Activated CD4-positive, alpha-beta T cell treated with anti-CD3 and anti-CD28 coated beads for 24 hours (primary cell): ENCODE measurements at places on chromosomes 4 and X.

DNA sequence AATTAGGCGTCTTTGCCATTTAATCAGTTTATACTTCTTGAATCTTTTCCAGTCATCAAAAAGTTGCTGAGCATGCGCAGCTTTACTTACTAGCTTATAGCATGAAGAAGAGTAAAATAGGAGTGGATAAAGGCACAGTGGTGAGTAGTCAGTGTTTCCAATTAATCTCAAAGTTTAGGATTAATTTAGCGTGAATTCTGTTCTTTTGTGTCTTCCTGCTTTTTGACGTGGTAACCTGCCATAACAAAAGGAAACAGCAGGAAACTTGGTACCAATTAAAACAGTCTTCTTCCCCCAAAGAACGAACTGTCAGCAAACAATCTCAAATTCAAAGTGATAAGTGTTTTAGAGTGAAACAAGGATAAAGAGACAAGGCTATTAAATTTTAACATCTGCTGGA lies 61.9 kb downstream of the TET2 start:
- DNase-seq = no peak

DNA sequence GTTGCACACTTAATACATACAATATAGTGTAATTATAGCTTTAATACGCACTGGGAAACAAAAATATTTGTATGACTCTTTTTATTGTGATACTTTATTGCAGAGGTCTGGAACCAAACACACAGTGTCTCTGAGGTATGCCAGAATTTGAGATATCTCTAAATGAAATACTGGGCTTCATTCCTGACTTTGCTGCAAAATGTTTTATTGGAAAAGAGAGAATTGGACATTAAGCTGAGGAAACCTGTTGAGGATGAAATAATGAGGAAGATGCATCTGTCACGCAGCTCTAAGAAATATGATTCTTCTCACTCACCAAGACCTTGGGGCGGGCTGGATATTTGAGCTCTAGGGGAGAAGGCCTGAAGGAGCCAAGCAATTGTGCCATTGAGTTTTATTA lies 242.1 kb downstream of the CPE start:
- no peak for DNase-seq

DNA sequence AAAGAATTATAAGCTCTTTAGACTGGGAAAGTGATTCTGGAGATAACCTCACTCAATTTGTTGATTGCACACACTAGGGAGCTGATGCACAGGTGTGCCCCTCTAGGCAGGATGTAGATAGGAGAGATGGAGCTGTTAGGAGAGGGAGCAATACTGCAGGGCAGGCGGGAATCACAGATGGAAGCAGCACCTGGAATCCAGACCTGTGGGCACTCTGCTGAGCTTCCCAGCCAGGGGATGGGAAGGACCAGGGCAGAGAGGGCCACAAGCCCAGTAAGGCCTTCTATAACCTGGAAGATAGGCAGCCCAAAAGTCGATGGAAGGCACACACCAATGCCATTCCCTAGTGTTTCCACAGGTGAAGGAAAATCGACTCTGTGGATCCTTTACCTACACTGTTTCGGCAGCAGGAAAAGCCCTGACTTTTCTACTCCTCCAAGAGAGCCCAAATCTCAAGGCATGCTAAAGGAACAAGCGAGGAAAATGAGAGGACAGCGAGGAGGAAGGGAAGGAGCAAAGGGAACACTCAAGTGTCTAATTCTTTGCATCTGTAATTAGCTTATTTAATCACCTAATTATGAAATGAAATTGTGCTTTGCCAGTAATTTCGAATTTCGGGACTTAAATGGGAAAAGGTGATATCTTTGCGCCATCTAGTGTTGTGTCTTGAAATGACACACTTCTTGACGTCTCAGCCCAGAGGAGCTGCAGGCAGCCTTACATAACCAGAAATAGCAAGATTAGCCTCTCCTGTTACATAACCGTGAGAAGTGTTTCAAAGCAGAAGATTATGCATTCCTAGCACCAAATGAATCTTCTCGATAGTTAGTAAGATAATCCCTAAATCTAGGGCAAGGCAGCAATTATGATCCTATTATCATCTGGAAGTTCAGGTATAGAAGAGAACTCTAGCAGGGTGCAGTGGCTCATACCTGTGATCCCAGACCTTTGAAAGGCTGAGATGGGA lies 31.0 kb upstream of the TLR3 start:
- peak; percentile 5 for DNase-seq

DNA sequence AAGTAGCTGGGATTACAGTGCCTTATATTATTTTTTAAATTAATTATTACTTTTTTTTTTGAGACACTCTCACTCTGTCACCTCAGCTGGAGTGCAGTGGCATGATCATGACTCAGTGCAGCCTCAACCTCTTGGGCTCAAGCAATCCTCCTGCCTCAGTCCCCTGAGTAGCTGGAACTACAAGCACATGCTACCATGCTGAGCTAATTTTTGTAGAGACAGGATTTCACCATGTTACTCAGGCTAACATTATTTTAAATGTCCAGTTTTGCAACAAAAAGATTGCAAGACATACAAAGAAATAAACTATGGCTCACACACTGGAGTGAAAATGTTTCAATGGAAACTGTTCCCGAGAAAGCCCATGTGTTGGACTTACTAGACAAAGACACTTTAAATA lies 59.2 kb downstream of the MND1 start:
- no peak for DNase-seq

DNA sequence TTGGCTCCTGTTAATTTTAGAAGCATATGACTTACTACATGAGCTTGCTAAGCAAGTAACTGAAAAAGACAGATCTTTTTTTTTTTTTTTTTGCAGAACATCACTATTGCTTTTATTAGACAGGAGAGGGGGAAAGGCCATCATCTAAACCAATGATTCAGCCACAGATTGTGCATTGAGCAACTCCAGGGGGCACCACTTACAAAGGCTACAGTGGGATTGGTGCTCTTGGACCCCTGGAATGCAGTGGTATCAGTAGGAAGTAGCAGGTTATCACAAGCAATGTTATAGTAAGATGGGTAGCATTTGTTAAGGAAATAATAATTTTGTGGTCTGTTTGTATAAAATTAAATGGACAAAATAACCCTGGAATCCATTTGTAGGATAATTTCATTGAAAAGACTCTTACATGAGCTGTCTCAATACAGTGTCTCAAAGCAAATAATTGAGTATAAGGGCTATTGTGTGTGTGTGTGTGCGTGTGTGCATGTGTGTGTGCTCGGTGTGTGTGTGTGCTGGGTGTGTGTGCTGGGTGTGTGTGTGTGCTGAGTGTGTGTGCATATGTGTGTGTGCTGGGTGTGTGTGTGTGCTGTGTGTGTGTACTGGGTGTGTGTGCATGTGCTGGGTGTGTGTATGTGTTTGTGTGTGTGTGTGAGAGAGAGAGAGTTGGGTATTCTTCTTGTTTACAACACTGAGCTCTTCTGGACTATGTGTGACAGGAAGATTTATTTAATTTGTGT lies 296.3 kb downstream of the PCDH7 start:
- no peak for DNase-seq

DNA sequence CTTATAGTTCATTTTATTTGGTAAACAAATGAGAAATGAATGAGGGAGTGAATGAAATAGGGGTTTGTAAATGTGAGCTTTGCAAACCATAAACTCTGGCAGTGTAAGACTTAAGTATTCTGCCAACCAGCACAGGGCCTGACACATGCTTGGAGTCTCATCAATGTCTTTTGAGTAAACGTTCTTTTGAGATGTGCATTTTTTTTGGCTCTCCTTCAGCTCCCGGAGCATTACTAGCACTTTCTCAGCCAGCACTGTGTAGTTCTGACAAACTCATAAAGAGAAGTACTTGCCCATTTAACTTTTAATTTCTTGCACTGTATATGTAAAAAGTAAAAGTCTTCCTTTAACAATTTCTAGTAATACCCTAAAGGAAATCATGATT lies 245.3 kb downstream of the HS3ST1 start:
- no peak for DNase-seq

DNA sequence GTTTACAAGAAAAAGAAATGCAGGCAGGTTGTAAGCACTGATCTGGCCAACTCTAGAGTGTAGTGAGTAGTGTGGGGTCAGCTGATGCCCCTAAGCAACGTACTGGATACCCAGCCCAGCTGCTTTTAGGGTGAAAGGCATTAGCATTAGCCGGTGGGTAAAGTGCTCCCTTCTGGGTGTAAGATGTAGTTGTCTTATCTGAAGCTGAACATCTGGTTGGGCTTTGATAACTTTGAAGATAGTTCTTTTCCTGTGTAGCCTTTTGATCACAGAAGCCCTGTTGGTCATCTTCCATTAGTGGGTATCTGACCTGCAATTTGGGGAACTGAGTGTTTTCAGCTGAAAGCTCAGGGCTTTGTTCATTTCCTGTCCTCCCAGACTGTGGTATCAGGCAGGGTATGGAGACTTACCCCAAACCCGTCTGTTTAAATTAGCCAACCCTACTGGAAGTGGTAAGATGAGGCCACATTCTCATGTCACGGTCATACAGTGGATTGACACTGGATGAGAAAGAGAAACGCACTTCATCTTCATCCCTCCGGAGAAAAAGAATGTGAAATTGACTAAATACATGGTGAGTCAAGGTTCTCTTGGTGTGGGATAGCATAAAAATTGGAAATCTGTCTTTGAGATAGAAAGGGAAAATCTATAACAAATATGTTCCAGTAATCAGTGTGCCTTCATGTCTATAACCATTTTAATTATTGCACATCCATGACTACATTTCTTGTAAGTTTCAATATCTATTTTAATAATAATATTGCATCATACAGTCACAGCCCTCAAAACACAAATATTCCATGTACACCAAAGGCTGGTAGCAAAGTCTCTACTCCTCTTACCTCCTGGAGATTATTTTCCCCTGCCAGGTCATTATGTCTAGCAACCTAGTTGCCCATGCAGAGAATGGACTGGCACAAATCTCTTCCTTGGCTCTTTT lies 8.7 kb downstream of the RHOH start:
- DNase-seq = no peak

DNA sequence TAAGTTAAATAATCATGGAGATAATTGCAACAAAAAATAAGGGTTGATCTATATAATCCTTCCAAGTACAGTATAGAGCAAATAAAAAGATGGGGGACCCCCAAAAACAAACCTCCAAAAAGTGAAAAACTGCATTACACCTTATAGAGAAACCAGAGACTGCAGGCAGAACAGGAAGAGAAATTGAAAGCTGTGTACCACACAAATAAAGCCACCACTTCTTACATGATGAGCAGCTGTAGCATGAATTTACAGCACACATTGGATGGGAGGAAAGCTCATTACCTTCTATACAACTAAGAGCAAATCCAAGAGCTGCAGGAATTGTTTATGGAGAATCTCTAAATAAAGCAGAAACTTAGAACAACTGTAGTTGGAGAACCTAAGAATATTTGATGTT lies 152.4 kb upstream of the PDE5A start:
- DNase-seq = no peak

DNA sequence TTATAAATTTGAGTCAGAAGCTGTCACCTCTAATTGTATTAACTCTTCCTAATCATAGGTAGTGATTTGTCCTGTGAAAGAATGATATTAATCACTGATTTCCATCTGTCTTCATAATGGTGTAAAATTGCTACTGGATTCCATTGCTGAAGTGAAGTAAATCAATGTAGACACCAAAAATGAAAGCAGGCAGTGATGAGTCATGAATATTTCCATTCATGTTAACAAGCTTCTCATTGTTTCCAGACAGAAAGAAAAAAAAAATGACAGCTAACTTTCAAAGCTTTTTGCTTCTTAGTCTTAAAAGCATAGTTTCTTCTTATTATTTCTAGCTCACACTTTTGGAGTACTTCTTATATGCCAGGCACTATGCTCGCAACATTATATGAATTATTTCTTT lies 21.5 kb downstream of the FAM114A1 start:
- no peak for DNase-seq

DNA sequence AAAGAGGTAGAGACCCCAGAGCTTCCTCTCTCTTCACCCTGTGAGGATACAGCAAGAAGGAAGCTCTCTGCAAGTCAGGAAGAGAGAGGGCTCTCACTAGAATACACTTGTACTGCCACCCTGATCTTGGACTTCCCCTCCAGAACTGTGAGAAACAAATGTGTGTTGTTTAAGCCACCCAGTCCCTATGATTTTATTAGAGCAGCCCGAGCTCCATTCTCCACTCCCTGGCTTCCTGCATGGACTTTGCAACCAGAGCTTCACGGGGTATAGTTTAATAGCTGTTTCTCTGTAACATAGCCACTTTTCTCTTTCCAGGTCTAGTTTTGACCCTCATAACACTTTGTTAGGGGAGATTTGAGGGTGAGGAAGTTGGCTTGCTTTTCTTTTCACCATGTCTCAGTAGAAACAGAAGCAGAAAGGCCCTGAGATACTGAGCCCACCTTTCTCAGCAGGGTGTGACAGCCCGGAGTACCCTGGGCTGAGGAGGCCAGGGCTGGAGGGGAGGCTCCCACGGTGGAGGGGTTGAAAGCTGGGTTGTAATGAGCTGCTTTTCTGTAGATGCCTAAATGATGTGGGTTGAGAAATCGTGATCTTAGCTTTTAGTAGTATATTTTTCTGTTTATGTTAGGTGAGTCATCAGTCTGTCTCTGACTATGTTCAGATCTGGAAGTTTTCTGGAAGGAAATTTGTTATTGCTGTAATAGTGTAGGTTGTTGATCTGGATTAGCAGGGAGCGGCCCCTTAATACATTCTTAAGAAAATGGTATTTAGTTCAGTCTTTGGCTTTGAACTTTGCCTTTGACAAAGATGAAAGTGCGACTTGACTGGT lies 118.6 kb downstream of the PTTG2 start:
- DNase-seq = no peak

DNA sequence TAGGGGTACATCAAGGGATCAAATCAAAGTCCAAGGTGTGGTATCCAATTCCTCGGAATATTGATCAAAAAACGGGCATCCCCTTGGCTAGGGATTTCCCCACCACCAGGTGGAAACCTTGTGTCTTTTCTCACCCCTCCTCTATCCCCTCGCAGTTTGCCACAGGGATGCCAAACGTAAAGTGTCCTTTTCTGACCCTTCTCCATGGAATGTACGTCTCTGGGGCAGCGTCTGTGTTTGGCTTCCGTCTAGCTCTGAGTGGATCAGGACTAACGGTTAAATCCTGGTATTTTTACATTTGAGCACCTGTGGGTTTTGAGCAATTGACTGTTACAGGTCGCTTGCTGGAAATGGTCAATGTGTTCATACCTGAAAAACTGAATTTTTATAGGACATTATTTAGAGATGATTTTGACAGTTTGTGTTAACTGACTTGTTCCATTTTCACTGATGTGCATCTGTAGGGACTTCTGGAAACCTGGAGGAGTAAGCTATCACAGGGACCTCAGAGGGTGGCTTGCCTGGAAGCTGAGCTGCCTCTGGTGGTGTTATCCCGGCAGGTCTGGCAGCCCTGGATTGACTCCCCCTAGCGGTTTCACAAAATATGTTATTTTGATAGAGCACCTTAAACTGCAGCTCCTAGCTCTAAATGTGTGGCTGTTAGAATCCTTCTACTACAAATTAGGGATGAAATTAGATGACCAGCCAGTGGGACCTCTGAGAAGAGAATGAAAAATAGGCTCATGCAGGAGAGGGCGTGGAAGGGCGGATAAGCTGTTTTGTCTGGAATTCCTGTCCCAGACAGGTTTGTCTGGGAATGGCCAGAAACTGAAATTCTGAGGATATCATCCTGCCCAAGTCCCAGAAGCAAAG lies 8.8 kb upstream of the MGST2 start:
- peak; percentile 16 for DNase-seq
